SK-N-MC (cell line): ENCODE measurements at places on chromosomes 4 and X.
A peak's percentile ranks its signal among the peaks of the same experiment; 100 is the strongest.

DNA sequence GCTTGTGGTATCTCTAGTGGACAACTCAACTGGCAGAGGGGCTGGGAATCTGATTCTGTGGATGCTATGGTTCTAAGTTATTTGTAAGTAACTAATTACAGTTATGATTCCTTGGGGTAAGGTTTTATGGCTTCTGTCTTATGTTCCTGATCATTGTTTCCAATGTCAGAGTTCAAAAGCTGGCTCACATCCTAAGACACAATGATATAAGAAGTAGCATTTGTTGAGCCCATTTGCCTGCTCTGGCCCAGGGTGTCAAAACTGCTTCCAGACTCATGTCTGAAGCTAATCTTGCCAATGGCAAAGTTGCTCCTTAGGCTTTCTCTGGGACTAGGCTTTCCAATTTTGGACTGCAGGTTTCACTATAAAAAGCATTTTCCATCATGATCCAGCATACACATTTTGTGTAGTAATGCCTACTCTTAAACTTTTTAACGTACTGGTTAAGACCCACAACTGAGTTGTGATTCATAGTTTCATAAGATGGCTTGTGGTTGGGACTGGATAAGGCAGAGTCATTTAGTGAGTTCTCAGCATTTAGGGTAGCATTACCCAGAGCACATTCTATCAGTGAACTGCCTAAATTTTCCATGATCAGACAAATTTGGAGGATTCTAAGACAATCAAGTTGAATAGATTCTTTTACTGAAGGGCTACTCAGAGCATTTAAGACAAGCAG lies 50.0 kb downstream of the CCNI start:
- DNase-seq, result no peak

GRCh38 chr4:76179398-76180318 lies 31.5 kb upstream of the NUP54 start:
- DNase-seq, result peak; percentile 69

GRCh38 chr4:80452768-80453167 lies 117.2 kb downstream of the CFAP299 start:
- no peak for DNase-seq

DNA sequence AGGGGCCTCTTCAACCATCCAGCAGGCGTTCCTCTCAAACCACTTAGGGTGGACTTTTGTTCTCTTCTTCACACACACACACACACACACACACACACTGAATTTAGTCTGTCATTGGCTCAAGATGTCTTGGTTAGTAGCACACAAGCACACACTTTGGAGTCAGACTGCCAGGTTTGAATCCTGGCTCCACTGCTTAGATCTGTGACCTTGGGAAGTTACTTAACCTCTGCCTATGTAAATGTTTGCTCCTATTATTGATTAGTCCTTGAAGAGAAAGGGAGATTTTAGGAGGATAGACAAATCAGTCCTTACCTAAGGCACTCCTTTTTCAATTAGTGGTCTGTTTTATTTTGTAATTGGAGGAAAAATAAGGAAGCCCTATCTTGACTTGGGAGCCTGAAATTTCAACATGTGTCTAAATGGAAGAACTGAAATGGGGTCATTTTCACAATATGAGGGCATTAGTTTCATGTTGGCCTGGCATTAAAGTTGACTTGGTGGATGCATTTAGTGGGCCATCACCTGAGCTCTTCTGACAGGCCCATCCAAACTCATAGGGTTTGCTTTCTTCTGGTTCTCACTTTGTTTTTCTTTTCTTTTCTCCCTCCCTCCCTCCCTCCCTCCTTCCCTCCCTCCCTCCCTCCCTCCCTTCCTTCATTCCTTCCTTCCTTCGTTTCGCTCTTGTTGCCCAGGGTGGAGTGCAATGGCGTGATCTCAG lies 13.3 kb upstream of the TMEM131L start:
- DNase-seq, result no peak

DNA sequence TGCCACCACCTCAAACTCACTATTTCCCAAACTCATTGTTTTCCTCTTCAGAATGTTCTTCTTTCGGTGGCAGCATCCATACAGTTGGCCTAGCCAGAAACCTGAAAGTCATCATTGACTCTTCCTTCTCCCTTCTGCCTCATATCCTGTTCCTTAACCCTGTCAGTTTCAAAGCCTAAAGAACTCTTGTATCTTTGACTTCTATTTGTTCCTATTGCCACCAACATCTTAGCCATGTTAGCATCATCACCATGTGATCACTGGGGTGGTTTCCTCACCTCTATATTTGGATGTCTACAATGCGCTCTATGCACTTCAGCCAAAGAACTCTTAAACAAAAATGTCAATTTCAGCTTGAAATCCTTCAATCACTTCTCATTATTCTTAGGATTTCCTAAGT lies 29.0 kb downstream of the DDX60L start:
- no peak for DNase-seq

DNA sequence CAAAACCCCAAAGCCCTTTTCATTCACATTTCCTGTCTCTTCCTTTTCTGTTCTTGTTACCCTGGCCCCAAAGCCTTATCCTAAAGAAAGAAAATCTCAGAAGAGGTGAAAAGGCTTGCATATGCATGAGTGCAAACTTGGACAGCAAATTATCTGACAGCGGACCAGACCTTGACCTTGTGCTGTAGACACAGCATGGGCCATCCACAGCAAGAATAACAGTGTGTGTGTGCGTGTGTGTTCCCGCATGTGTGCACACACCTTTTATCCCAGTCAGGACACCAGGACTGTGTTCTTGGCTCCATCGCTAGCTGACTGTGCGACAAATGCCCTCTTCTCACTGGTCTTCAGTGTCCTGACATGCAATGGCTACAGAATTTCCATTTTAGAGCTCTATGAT lies 35.3 kb downstream of the ZBTB49 start:
- no peak for DNase-seq

- no peak for DNase-seq
These were observed 314 bp downstream of the P2RY8 start for GRCh38 chrX:1536712-1537030.

DNA sequence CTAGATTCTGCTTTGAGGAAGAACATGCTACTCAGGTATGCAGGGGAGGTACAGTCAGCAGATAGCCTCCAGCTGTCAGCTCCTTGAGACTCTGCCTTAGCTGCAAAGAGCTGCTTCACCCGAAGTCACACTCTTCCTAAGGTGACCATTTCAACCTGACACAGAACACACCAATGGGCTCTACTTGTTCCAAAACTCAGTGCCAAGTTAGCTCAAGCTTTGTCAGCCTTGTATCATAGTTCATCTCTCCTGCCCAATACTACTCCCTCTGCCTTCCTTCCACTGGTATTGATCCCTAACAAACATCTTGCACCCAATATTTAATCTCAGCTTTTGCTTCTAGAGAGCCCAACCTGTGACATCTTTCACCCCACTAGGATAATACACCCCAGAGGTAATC lies 7.8 kb upstream of the SMARCA1 start:
- DNase-seq, result no peak

DNA sequence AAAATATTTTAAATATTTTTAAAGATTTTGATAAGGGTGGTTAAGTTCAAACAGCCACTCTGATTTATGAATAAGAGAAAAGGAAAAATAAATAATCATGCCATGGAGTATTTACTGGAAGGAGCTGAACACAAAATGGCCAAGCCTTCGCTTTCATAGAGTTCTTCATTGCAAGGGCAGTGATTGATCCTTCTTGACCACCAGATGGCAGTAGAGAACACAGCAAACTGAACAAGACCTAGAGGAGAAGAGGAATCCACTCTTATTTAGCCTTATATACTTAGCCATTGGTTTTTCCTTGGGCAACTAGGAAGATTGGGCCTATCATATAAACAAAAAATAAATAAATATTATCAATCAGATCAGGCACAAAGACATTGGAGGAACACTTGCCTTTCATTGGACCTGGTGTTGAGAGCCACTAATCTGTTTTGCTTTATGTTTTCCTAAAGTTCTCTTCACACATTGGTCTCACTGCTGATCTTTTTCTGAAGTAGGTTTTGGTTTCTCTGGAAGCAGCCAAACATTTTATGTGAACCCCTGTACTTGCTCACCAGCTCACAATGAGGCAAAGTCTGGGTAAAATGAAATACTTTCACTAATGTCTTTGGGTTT lies 58.1 kb upstream of the PARM1 start:
- peak; percentile 85 for DNase-seq

DNA sequence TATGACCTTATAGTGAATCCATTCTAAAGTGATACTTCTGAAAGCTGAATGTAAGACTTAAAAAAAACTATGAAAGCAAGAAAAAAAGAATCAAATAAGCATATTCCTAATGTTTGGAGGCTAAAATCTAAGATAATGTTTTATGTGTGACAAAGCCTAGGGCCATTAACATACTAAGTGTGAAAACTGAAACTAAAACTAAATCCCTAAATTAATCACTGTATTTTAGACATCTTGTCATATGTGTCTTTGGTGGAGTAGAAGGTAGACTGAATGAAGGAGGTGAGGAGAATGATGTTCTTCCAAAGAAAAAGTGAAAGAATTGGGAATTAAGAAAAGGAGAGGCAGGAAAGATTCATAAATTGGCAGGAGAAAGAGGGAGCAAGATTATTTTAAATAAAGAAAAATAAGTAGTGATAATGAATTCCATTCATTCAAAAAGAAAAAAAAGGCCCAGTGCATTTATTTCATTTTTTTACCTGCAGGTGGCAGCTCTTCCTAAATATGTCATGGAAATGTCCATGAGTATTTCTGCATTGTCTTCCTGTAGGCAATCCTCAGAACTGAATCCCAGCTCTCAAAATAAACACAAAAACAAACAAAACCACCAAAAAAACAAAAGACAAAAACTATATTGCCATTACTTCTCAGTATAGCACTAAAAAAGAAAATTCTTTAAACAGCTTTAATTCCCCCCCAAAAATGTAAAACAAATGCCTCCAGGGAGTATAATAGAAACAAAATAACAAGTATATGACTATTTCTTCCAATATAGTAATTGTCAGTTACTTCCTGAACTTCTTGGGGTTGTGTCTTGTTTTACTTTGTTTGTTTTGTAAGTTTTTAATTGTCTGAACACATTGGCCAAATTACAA lies 17.0 kb upstream of the AP1AR start:
- DNase-seq, result no peak

DNA sequence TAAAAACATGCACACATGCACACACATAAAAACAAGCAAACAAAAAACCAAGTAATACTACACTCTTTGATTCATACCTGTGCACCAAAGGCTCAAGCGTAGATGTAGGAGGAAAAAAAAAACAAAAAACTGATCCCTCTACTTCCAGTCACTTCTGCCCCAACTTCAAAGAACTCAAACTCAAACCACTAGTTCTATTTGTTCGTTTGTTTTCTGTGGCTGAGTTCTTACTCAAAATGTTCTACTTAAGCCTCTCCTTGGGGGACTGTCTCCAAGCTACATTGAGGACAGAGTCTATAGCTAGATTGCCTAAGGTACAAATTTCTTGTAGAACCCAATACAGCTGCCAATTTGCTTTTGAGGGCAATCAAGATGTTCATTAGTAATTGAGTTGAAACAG lies 171.0 kb upstream of the ATOH1 start:
- DNase-seq, result no peak

GRCh38 chr4:15536552-15537499 lies 67.1 kb downstream of the CC2D2A start:
- no peak for DNase-seq

DNA sequence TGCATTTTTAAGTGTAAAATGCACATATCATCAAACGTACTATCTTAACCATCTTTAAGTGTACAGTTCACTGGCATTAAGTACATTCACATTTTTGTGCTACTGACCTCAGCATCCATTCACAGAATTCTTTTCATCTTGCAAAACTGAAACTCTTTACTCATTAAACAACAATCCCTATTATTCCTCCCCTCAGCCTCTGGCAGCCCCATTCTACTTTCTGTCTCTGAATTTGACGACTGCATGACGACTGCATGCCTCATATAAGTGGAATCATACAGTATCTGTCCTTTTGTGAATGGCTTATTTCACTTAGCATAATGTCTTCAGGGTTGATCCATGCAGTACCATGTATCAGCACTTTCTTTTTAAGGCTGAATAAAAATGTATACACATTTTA lies 38.7 kb downstream of the CNKSR2 start:
- DNase-seq, result no peak

- peak; percentile 64 for DNase-seq
These were observed 340.9 kb upstream of the CTSO start for GRCh38 chr4:156294577-156294976.

GRCh38 chr4:26320538-26321372 lies at the start of gene RBPJ:
RBPJ (plus strand) TSS chr4:26321014; CDS start chr4:26321029, 15 bp downstream.
- peak; percentile 77 for DNase-seq

DNA sequence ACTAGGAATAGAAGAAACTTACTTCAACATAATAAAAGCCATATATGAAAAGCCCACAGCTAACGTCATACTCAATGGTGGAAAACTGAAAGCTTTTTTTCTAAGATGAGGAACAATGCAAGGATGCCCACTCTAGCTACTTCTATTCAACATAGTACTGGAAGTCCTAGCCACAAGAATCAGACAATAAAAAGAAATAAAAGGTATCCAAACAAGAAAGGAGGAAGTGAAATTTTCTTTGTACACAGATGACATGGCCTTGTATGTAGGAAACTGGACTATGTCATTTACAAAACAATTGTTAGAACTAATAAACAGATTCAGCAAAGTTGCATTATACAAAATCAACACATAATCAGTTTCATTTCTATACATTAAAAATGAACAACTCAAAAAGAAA lies 25.5 kb upstream of the NXT2 start:
- DNase-seq, result no peak

DNA sequence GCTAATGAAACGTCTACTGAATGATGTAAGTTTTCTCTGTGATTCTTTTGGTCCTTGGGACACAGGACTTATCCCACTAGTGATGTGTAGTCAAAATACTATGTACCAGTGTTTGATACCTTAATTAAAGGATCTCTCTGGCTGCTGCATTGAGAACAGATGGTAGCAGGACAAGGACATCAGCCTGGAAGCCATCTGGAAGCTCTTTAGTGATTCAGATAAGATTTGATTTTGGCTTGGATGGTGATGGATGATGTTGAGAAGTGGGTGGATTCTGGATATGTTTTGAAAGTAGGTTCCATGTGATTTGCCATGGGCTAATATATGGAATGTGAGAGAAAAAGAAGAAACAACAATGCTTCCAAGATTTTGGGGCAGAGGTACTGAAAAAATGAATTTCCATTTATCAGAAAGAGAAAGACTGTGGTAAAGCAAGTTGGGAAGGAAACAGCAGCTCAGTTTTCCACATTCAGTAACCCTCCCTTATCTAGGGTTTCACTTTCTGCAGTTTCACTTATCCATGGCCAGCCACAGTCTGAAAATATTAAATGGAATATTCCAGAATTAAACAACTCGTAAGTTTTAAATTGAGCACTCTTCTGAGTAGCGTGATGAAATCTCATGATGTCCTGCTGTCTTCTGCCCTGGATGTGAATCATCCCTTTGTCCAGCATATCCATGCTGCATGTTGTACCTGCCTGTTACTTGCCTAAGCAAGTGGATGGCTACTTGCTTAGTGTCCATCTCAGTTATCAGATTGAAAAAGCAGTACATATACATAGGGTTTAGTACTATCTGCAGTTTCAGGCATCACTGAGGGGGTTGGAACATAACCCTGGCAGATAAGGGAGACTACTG lies 15.6 kb downstream of the CD38 start:
- no peak for DNase-seq
